Muscle of arm (tissue), 14 donors: ENCODE measurements at places on chromosomes 1 and 21.
A peak's percentile ranks its signal among the peaks of the same experiment; 100 is the strongest.

DNA sequence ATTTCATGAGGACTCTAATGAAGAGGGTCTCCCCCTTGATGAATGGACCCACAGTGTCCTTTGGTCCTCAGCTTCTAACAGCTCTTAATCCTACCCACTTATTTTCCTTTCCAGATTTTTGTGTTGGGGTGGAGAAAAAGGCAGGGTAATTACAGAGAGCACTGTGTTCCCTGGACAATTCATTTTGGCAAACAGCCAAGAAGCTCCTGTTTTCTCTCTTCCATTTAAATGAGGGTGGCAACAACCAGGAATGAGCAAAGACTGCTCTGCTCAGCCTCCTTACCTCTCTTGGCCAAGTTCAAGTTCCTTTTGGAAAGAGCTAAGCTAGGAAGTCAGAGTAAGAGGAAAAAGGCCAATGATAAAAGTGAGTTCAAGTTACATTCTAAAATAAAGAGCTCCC, 11.9 kb downstream of the XKR8 start:
- DNase-seq: no peak

GRCh38 chr1:20216574-20216973, 30.3 kb upstream of the PLA2G2C start:
- no peak for DNase-seq

DNA sequence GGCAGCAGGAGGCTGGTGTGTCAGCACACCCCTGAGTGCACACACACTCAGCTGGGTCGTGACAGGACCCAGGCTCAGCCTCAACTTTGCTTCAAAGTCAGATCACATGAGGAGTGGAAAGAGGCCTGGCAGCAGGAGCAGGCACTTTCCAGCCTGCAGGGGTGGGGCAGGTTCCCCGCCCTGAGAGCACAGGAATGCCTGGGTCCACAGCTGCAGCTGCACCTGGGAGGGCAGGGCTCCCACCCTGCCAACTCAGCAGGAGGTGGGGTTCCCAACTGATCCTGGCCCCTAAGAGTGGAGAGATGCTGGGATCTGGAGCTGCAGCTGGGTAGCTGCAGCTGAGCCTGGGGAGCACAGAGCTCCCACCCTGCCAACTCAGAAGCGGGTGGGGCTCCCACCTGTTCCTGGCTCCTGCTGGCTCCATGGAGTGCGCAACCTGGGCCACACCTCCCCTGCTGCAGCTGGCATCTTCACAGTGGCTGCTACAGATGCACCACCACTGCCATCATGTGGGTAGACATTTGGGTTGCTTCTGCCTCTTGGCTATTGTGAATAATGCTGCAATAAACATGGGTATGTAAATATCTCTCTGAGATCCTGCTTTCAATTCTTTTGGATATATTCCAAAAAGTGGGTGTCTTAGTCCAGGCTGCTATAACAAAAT, 415.4 kb downstream of the TTLL7 start:
- no peak for DNase-seq

GRCh38 chr1:234760303-234760723, 150.3 kb upstream of the IRF2BP2 start:
- DNase-seq: no peak

DNA sequence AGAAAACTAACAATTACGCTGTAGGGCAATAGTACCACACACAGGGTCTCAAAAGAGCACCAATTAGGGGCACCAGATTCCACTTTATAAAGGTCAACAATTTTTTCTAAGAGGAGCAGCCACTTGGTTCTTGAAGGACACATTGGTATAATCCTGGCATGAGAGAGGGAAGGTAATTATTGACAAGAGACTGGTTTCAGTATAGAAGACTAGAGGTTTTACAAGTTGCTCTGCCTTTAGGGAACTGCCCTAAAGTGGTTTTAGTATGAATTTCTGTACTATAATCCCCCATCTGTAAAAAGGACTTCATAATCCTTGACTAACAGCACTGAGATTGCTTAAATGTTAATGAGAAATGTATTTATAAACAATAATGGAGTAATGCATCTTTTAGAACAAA, 648.5 kb upstream of the PTBP2 start:
- DNase-seq: no peak

DNA sequence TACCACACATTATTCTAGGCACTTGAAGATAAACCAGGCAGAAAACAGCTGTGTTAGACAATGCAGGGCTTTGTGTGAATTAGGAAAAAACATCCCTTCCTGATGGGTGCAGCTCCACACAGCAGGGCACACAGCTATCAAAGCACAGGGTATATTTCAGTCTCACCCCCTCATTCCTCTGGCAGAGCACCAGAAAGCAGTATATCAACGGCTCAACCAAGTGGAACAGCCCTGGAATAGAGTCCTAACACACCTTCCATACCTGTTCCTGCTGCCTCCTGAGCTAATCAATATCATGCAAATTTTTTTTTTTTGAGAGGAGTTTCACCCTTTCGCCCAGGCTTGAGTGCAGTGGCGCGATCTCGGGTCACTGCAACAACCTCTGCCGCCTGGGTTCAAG, 32.1 kb downstream of the LYST start:
- no peak for DNase-seq

GRCh38 chr1:40780678-40781607, 2.6 kb upstream of the KCNQ4 start:
- DNase-seq: no peak

GRCh38 chr1:93533677-93534076, 85.8 kb downstream of the FNBP1L start:
- no peak for DNase-seq

DNA sequence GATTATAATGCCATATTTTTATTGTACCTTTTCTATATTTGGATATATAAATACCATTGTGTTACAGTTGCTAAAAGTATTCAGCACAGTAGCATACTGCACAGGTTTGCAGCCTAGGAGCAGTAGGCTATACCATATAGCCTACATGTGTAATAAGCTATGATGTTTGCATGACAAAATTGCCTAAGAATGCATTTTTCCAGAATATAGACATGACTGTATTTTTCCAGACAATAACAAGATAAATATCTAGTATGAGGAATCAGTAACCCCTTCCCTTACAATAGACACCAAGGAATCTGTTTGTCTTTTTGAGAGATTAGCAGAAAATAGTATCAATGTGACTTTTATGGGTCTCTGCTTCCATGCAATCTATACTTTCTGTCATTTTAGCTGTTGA, 228.6 kb downstream of the GRIK1 start:
- DNase-seq: no peak

- DNase-seq: no peak
These were observed 16.0 kb downstream of the ST6GALNAC3 start for GRCh38 chr1:76090283-76091203.

DNA sequence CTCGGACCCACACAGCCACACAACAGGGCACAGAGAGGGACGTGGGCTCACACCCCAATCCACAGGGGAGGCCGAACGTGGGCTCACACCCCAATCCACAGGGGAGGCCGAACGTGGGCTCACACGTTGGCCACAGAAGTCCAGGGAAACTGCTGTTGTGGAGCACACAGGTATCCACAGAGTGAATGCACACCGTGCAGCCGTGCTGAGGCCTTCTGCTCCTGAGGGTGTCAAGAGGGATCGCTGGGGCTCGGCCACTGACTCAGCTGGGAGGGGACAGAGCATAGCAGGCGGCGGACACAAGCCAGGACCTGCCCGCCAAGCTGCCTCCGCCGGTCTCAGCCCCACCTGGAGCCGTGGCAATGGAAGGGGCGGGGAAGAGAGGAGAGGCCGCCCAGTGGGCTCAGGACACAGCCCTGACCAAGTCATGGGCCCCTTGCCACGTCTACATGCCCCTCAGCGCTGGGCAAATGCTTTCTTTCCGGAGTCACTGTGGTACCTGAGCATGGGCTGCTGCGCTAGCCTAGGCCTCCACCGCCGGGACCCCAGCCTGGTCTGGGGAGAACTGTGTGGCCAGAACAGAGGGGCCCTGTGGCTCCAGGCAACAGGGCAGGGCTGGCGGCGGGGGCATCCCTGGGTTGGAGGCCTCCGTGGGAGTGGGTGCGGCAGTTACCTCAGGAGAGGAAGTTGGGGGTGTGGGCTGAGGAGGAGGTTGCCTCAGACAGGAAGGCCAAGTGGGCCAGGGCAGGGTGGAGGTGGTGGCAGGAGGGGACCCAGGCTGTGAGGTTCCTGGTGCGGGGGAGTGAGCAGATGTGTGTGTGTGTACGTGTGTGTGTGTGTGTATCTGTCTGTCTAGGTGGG, 1.2 kb downstream of the SYTL1 start:
- no peak for DNase-seq

DNA sequence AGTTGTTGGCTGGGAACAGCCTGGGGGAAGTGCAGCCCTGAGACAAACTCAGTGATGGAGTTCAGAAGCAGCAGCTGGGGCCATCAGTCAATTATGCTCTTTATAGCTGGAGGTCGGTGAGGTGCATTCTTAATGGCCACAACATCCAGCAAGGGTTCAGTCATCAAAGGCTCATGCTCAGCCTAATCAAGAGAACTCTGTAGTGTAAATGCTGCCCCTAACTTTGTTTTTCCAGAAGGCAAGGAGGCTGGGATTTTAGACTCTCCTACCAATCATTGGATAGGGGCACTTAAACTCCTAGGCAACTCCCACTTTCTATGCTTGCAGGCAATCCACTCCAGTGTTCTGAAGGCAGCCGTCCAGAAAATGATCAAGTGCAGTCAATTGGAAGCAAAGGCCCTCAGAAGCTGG, 15.0 kb upstream of the RGS4 start:
- no peak for DNase-seq

GRCh38 chr1:229347528-229347927, 4.7 kb upstream of the CCSAP start:
- DNase-seq: no peak

DNA sequence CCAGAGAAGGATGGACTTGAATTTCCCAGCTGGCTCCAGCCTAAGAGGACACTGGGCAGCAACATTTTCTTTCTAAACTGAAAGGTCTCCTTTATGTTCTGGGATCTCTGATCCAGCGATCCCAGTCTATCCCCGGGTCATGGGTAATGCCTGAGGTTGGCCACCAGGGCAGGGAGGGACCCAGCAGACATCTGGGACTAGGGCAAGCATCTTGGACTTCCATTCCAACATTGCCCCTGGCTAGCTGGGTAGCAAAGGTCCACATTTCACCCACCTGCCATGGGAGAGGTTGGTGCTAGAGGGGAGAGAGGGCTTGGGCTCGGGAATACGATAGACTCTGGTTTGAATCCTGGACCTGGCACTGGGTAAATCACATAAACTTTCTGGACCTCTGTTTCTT, 84.6 kb downstream of the LRRN2 start:
- DNase-seq: no peak

DNA sequence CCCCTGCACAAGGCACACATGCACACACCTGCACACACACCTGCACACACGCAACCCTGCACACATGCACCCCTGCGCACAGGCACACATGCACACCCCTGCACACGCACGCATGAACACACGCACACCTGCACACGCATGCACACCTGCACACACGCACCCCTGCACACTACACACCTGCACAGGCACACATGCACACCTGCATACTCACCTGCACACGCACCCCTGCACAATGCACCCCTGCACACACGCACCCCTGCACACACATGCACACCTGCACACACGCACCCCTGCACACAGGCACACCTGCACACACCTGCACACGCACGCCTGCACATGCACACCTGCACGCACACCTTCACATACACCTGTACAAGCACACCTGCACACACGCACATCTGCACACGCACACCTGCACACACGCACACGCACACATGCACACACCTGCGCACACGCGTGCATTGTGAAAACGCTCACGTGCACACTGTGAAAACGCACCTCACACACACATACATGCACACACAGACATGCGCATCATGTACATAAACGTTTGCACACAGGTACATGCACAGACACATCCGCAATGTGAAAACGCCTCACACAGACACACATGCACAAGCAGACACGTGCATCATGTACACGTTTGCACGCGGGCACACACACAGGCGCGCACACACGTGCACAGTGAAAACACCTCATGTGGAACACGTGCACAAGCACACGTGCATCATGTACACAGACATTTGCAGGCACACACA, 8.2 kb downstream of the DVL1 start:
- no peak for DNase-seq

DNA sequence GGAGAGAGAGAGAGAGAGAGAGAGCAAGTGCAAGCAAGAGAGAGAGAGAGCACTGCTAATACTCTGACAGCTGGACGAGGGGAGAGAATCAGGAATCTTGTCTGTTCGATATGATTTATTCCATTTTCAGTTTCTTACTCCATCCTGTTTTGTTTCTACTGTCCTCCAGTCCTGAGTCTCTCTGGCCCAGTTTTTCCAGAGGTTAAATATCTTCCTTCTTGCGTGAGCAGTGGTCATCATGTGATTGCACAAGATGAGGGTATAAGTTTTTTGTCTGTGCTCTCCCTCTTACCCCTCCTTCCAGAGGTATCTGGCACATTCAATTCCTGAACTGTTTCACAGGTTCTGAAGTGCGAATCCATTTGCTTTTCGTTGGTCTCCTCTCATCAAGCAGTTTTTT, 16.8 kb downstream of the UBE2U start:
- DNase-seq: no peak

DNA sequence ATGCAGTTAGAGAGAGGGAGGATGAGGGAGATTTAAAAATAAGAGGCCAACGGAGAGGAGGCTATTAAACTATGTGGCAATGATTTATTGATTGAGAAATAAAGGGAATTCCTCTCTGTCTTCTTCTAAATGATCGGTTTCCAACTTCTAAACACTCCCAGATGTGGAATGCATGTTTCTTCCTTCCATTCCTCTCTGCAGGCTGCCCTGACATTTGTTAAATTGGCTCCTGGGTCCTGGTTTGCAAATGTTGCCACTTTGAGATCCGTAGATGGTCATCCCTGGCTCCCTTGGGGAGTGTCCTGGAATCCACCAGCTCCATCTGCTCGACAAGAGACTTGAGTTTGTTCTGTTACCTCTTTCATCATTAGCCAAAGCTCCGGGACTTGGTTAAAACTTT, 10.3 kb upstream of the C1orf198 start:
- DNase-seq: peak; percentile 65

DNA sequence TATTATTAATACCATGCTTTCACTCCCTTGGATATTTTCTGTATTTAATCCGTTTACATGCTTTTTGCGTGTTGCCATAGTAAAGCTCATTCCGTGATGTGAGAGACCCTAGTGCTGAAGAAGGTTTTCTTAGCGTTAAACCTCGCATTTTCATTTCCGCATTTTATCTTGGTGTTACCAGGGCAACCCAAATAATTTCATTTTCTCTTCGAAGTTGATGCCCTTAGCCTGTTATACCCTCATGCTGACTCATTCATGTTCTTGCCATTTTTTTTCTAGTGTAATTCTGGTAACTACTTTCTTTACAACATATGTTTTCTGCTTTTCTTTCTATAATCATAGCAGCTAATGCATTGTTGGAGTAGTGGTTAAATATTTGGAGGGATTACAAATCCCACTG, 37.2 kb downstream of the LRRC8C start:
- peak; percentile 29 for DNase-seq

DNA sequence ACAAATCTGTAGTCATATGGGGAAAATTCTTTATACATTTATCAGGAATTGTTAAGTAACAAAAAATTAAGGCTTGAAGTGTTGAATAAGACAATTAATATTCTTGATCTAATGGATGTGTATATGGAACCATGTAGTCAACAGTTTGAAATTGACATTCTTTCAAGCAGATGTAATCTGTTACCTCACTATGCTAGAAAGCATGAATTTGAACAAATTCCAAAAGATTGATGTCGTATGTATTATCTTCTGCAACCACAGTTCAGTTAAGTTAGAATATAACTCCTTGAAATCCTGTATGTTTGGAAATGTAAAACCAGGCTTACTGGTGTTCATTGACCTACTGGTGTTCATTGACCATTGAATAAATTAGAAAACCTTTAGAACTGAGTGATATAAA, 16.1 kb downstream of the CCDC18 start:
- no peak for DNase-seq

- peak; percentile 46 for DNase-seq
These were observed at the start of gene GREM2 for GRCh38 chr1:240611619-240612480. Gene GREM2, minus strand, starts transcription at chr1:240612155. Its CDS starts 118,680 bp downstream, at chr1:240493475.

GRCh38 chr1:44862829-44863401, 19.9 kb upstream of the PTCH2 start:
- no peak for DNase-seq
